ENCODE measurements at places on chromosomes 13 and 19.

GRCh38 chr19:55340784-55341147, 1.1 kb downstream of the KMT5C start:
- DNase-seq, result no peak

DNA sequence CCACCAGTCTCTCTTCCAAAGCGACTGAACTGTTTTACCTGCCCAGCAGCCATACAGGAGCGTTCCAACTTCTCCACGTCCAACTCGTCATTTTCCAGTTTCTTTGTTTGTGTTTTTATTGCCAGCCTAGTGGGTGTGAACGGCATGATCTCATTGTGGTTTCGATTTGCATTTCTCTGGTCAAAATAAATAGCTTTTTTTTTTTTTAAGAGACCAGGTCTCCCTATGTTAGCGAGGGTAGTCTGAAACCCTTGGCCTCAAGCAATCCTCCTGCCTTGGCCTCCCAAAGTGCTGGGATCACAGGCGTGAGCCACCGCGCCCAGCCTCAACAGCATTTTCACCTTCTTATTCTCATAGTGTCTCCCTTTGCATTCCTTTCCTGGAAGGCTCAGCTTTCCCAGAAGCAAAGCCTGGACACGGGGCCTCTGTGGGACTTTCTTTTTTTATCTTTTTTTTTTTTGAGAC, 4.2 kb upstream of the JSRP1 start:
- no peak for DNase-seq

DNA sequence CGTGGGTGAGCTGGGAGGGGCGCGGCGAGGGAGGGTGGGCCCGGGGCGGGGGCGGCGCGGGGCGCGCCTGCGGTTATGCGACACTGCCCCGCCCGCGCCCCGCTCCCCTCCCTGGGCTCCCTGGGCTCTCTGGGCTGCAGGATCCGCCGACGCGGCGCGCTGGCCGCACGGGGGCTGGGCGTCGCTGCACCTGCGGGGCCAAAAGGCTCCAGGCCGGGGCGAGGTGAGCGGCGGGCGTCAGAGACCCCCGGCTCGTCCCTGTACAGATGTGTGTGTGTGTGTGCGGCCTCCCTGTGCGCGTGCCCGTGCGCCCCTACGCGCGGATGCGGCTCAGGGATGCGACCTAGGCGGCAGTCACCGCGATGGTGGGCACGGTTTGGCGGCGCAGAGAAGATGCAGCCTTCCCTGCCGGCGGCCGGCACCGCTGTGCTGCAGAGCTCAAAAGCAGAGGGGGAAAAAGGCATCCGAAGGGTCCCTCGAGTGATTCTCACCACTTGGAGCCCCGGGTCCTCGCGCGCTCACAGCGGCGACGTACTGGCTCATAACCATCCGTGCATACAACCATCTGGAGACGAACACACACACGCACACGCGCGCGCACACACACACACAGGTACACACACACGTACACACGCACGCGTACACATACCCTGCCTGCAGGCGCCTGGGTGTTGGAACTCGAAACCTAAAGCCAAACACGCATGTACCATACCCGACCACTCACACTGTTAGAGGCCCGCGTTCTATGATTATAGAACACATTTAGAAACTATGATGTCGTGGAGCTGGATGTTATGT, 709 bp downstream of the ATP8A2 start:
- no peak for DNase-seq

GRCh38 chr13:110419381-110419791, 112.3 kb downstream of the COL4A2 start:
- DNase-seq, result no peak

DNA sequence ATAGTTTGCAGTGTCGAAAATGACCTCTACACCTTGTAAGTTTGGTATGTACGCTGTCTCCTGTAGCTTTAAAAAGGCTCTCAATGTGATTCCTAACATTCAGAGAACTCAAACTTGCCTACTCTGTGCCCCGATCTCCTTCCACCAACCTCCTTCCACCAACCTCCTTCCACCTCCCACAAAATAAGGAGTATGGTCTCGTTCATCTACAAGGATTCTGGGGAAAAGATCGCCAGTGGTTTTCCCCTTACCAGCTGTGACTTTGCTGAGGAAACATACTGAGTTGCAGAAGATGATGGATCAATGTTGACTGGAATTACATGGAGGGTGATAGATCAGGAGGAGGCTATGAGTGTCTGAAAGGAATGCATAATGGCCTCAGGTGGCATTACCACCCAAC, 16.0 kb downstream of the MYO16 start:
- no peak for DNase-seq

GRCh38 chr19:28501976-28502375, 711.0 kb downstream of the UQCRFS1 start:
- DNase-seq, result no peak

GRCh38 chr13:36038785-36039555, 92.2 kb downstream of the DCLK1 start:
- DNase-seq, result no peak

GRCh38 chr13:98782654-98783053, 30.2 kb upstream of the SLC15A1 start:
- DNase-seq, result no peak

DNA sequence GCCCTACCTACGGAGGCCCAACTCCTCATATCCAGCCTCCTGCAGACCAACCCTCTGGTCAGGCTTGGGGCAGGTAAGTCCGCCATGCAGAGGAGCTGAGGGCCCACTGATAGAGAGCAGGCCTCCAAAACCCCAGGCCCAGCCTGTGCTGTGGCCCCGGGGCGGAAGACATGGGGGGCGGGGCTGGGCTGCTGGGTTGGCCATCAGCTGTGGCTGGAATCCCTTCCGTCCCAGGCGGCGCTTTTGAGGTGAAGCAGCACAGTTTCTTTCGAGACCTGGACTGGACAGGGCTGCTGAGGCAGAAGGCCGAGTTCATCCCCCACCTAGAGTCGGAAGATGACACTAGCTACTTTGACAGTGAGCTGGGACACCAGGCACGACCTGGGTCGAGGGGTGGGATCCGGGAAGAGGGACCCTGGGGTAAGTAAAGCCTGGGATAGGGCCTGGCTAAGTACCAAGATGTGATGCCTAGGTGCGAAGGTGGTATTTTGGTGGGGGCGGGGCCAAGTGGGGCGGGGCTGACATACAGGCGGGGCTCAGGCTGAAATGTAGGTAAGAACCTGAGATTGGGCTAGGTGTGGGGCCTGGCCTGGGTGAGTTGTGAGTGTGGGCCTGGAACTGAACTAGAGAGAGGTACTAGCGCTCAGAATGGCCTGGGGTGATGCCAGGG, 15.4 kb downstream of the DNASE2 start:
- no peak for DNase-seq
